ENCODE measurements at places on chromosomes 2 and 18.

DNA sequence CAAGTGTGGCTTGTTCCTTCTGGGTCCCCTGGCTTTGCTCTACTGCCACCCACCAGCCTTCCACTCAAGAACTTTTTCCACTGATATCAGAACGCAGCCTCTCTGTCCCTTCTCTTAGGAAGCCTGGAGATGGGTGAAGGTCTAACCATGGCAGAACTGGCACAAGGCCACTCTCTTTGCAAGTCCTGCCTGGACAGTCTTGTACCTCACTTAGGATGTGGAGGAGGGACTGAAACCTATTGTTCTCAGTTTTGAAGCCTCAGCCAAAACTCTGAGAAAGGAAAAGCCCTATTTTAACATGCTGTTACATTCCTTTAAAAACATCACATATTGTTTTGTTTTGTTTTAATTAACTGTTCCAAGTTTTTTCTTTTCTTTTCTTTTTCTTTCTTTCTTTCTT is 58.9 kb upstream of the NCOA1 start:
- DNase-seq: no peak

DNA sequence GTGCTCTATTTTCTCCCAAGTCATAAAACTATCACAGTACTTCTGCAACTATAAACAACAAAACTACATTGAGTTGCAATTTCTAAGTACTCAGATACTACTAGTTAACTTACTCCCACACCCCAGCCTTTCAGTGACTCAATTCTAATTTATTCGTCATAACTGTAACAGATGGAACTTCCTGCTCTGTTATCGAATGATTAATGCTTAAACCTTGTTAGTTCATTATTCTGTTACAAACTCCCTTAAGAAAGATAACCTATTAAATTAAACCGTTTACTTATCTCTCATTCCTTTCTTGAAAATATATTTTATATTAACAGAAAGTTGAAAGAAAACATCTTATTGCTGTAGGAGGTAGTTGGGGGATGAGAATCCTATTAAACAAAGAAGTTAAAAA is 17.0 kb downstream of the TNFAIP6 start:
- DNase-seq: no peak

DNA sequence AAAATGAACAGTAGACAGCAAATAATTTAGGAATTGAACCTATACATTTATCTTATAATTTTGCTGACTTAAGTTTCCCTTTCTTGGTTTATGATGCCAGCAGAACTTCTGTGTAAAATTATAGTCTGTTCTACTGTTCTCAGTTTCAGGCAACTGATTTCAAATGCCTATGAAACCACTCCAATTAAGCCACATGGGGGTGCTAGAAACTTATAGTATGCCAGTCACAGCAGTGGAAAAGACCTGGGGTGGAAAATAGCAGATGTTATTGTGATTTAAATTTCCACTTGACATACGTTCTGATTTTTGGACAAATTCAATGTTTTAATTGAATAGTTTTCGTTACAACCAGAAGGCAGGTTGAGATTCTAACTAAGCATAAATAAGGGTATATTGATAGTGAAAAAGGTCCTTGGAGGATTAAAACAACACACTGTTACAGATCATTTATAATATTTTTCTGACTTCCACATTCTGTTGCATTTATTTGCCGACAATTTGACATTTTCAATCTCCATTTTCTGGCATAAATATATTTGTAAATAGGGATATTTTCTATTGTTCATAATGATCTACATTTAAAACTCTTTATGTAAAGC is 61.4 kb downstream of the CPS1 start:
- no peak for DNase-seq

GRCh38 chr18:32439802-32440201 is 30.9 kb downstream of the GAREM1 start:
- DNase-seq: no peak

DNA sequence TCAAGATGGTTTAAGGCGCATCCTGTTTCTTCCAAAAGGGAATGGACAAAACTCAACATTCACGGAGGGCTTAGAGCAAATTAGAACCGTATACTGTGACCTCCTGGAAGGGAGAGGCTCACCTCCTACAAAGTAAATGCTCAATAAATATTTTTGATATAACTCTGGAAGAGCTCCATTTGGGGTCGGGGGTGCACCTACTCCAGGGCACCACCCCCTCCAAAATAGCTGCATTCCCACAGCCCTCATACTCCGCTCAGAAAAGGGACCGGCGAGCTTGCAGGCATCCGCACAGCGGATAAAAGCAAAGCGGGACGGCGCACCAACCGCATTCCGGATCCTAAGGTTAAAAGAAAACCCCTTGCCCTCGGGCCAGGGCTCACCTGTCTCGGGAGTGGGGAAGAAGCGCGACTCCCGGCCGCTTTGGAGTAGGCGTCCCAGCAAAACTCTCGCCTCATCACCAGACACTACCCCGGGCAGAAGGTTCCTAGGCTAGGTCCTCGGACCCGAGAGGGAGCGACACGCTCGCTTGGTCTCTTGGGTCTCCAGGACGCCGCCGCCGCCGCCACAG is 378 bp downstream of the WDPCP start:
- no peak for DNase-seq

DNA sequence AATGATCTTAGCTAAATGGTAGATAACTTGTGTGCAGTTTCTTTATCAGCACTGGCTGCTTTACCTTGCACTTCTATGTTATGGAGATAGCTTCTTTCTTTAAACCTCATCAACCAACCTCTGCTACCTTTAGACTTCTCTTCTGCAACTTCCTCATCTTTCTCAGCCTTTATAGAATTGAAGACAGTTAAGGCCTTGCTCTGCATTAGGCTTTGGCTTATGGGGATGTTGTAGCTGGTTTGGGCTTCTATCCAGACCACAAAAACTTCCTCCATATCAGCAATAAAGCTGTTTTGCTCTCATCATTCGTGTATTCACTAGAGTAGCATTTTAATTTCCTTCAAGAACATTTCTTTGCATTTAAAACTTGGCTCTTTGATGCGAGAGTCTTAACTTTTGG is 123.7 kb downstream of the PIK3C3 start:
- no peak for DNase-seq

DNA sequence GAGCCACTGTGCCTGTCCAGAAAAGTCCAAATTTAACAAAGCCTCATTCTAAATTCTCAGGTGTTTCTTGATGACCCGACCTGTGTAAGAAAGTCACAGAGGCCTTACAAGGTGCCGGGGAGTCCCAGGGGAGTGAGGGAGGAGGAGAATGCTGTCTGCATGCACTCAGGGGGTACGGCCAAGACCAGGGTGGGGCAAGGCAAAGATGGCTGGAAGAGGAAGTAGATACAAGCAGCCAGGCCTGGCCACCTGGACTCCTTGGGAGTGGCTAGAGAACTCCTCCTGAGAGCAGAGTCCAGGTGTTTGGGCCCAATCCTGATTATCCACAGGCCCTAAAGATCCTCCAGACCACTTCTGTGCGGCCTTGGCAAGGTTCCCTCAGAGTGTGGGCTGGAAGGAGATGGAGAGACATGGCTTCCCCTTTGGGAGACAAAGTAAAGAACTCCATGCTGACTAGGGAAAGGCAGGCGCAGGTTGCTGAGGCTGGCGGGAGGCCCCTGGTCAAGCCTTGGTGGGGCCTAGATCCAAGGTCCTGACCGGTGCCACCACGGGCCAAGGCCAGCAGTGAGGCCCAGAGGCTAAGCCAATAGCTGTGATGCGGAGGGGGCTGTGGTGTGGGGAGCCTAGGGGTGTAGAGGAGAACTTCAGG is 74.7 kb downstream of the COPS8 start:
- no peak for DNase-seq
